ENCODE measurements at places on chromosomes 12 and 14. TPM values are rescaled to one million over a fixed set of nuclear protein-coding genes. Genes with fewer than 3 reads are reported as not detected.

GRCh38 chr12:81811061-81811777, 52.1 kb upstream of the PPFIA2 start:
- no peak for DNase-seq

DNA sequence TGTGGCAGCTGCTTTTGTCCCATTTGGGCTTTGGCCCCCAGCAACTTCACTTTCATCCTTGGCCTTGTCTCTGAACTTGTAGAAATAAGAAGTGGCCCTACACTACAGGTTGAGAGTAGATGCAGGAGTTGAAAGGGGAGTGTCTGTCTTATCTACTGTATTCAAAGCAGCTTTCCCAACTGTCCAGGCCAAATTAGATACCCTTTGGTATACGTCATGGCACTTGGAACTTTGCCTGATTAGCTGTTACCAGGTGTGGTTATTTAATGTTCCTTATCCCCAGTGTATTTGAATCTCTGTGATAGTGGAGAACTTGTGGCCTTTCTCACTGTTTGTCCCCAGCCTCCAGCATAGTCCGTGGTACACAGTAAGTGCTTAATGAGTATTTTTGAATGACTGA, 33.5 kb downstream of the SUDS3 start:
- no peak for DNase-seq

- DNase-seq: no peak
Measured at GRCh38 chr12:8089716-8090115, 7.6 kb downstream of the NECAP1 start.

GRCh38 chr12:124053851-124054250, 80.8 kb downstream of the ZNF664 start:
- peak; percentile 36 for DNase-seq

BTBD6 gene
- total RNA-seq: 52.2 TPM

Data from transverse colon (tissue), 4 donors.